Fibroblast of skin of abdomen (primary cell): ENCODE measurements at places on chromosomes 7 and 10.
A peak's percentile ranks its signal among the peaks of the same experiment; 100 is the strongest.

DNA sequence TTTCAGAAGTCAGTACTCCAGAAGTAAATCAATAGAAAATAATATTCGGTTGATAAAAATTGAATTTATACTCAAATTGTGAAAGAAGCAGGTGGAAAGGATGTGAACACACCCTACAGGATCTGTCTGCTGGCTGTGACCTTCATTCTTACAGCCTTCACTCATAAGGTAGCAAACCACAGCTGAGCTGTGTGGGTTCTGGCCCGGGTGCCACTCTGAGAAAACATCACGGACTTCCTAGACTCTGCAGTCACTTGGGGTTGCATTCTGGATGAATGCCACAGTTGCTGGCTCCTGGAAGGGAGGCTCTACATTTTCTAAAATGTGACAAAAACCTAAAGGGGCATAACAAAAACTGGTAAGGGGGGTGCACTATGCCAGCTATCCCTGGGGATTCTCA lies 36.0 kb upstream of the ABLIM1 start:
- DNase-seq = no peak

DNA sequence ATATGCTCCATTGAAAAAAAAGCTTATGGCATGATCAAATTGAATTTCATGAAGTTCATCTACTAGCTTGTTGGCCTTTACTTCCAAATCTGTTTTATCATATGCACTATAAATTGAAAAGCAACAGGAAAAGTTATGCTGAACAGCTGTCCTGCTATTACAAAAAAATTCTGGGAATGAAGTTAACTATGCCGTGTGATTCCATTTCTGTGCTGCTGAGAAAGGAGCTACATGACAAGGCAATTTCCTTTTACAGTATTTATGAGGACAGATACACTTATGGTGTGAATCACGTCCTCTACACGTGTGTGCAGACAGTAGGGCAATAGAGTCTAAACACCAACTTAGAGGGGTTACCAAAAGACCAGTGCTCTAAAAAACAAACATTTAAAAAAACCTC lies 426.5 kb upstream of the AKR1E2 start:
- peak; percentile 78 for DNase-seq

GRCh38 chr7:56092789-56093531 lies at the start of gene PHKG1:
Gene PHKG1, minus strand, starts transcription at chr7:56092952. Its CDS starts 4,011 bp downstream, at chr7:56088941.
- peak; percentile 73 for DNase-seq

GRCh38 chr7:90474284-90475210 lies 5.1 kb downstream of the PTTG1IP2 start:
- DNase-seq = peak; percentile 89
